ENCODE measurements at places on chromosomes 13 and 19.

DNA sequence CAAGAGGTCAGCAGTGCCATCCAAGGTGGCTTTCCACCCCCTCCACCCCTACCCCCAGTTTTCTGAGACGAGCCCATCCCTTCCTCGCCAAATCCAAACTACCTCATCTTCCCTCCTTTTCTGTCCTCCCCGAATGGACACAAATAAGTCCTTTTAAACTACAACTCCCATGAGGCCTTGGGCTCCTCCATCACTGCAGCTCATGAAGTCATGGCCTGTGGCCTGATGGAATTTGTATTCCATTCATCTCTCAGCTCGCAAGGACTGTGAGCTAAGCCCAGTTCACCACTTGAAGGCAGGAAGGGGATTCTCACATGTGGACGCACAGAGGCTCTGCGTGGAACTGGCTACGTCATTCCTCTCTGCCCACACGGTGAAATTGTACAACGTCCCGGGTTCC lies 12.5 kb downstream of the PTPRH start:
- no peak for DNase-seq

- no peak for DNase-seq
Measured at GRCh38 chr19:43351998-43352746, 1.3 kb upstream of the CD177 start.

GRCh38 chr19:17385878-17386611 lies 8.0 kb downstream of the CCDC194 start:
- DNase-seq: peak; percentile 34

DNA sequence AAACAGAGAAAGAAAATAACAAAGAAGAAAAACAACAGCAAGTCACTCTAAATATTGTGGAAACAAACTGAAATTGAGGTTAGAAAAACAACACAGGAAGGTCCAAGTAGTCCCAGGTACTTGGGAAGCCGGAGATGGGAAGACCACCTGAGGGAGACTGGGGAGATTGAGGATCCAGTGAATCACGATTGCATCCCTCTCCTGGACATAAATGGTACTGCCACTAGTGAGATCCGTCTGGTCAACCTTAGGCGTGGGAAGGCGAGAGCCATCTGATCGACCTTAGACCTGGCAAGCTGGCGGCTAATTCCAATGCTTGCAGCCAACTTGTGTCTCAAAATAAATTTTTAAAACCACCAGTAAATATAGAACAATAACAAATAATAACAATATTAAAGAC lies 81.9 kb downstream of the ZNF726 start:
- DNase-seq: no peak

DNA sequence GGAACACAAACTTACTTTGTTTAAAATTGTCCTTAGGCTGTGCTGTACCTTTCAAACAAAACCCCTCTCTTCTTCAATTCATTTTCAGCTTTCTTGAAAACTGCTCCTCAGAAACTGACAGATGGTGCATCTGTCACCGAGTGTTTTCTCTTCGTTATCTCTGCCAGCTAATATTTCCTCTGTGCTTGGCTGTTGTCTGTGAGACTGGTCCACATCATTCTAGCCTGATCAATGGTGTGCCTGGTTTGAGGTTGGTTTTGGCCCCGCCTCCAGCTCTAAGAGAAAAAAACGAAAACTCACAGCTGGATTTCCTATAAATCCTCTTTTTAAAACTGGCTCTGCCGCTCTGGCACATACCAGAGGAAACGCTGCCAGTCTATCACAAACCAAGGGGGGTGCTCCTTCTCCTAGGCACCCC lies 79.7 kb downstream of the STARD13 start:
- DNase-seq: no peak
